ENCODE measurements at places on chromosomes 3 and 15.
A peak's percentile ranks its signal among the peaks of the same experiment; 100 is the strongest.

DNA sequence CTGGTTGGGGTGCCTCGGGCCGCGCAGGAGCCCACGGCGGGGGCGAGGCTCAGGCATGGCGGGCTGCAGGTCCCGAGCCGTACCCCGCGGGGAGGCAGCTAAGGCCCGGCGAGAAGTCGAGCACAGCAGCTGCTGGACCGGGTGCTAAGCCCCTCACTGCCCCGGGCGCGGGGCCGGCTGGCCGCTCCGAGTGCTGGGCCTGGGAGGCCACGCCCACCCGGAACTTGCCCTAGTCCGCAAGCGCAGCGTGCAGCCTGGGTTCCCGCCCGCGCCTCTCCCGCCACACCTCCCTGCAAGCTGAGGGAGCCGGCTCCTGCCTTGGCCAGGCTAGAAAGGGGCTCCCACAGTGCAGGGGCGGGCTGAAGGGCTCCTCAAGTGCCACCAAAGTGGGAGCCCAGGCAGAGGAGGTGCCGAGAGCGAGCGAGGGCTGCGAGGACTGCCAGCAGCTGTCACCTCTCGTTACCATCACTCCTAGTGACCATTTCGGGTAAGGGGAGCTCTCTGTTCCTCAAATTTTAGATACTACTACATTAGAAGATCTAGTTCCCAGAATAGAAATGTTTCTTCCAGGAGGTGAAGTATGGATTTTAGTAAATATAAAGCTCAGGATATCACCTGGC, 417.0 kb upstream of the AGTR1 start:
- DNase-seq, result no peak

DNA sequence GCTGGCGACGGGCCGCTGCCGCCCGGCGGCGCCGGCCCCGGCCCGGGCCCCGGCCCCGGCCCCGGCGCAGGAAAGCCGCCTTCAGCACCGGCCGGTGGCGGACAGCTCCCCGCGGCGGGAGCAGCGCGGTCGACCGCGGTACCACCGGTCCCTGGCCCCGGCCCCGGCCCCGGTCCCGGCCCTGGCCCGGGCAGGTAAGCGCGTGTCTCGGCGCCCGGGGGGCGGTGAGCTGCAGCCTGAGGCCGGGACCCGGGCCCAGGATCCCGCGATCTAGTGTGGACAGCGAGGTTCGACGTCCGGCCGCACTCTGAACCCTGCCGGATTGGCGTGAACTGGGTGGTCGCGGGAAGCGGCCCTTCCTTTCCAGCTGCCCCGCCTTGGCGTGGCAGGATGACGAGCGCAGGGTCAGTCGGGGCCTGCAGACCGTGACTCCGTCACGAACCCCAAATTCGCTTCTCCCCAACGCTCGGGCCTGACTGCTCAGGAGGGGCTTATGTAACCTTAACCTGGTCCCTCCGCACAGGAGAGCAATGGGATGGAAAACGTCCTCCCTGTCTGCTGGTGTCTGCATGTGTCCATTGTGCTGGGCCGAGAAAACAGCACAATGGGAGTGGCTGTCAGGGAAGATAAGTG, 472 bp downstream of the BSN start:
- no peak for DNase-seq

- DNase-seq, result no peak
Observed at GRCh38 chr3:102161384-102162006, 273.3 kb upstream of the ZPLD1 start.

GRCh38 chr15:49101536-49101935, 53.9 kb downstream of the COPS2 start:
- no peak for DNase-seq

DNA sequence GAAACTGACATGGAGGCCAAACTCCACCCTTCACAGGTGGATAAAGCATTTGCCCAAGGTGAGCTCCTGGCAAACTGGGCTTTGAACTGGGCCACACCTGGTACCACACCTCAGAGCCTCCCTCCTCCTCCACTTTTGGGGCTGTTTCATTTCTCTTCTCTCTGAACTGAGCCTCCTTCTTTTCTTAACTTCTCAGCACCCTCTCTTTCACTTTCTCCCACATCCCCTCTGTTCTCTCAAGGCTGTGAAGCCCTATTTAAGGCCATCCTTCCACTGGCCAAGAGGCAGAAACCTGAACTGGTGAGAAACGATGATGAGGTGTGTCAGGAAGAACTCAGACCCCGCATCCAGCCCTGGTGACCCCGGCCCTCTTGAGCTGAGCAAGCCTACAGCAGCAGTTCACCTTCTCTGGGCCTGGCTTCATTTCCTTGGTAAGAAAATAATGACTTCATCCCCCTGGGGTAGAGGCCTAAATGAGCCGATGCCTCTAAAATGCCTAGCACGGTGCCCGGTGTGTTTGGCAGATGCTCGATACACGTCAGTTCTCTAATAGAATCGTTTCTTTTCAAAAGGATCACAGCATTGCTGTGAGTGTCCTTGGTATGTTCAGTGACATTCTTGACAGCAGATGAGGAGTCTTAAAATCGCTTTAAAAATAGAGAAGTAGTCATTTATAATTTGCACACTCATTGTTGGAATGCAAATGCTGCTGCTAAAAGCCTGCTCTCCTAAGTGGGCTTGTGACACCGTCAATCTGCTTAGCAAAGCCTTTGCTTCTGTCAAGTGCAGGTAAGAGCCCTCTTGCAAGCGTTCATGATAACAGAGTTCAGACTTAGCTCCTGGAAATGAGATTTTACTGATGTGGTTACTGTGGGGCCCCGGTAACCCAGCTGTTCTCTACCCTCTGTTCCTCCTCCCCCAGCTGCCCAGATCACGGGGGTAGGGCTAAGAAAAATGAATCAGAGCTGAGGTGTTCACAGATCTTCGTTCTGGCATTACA, 97.7 kb upstream of the ATP2B2 start:
- DNase-seq, result peak; percentile 32

GRCh38 chr15:101702077-101702476, 22.2 kb downstream of the TARS3 start:
- DNase-seq, result no peak

DNA sequence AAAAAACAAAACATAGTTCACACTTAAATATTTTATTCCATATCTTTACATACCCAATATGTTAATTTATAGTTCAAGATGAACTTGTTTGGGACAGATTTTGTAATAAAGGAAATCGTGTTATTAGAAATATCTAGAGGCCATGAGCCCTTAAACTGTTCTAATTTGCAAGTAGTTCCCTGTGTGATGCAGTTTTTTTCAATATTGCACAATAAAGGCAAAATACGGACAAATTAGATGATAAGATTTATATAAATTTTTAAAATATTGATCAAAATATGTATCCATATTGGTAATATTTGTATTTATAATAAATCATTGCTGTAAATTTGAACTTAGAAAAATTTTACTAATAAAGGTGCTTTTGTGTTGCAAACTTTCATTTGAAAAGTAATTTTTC, 23.8 kb downstream of the CTNNB1 start:
- no peak for DNase-seq

DNA sequence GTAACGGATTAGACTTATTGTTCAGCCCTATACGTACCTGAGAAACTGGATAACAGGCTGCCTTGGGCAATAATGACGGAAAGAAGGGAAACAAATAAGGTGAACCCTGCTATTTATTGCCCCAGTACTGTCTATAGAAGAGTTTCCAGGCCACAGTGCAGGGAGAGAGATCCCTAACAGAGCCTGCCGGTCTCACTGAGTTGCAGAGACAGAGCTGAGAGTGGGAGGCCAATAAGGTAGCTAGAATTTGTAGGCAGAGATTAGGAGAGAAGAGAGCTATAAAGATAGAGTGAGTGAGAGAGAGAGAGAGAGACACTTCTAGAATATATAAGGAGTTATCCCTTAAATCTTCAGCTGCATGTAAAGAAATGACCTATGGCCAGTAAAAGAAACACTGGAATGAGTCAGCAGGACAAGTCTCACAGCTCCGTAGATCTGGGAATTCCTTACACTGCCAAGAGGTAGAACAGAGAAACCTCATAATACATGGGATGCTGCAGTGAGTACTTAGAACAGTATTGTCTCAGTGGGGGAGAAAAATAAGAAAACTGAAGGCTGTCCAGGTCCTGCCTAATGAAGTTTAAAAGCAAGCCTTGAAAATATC, 51.8 kb downstream of the ST3GAL6 start:
- no peak for DNase-seq

GRCh38 chr15:60949039-60949977, 279.8 kb downstream of the RORA start:
- no peak for DNase-seq

GRCh38 chr15:58327958-58328357, 103.8 kb upstream of the LIPC start:
- no peak for DNase-seq

DNA sequence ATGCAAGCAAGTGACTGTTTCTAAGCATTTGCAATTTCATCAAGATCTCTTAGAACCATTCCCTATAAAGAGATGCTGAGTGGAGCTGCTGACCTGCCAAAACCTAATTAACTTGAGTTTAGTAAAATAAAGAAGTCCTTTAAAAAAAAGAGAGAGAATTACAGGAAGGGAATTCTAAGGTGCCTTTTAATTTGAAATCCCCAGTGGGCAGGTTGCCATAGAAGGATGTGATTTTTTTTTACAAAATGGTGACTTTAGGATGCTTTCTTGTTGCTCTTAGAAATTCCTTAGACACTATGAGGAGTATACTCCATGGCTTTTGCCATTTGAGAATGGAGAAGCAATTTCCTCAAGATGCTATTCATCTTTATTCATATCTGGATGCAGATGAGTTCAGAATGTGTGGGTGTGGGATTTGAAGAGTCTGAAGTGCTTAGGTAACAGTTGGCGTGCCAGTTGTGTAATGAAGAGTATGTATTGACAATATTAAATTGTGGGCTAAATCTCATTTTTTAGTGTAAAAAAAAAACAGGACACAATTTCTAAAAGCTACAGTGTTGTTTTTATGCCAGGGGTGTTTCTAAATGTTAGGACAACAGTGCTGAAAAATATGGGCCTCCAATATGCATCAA, 13.6 kb downstream of the LRRC3B start:
- no peak for DNase-seq

Measured in activated gamma-delta T cell treated with anti-CD3 and anti-CD28 coated beads, Interleukin-2, amount 50 U/mL, for 16 hours (primary cell).